ENCODE measurements at places on chromosomes 6 and 20.
A peak's percentile ranks its signal among the peaks of the same experiment; 100 is the strongest.

DNA sequence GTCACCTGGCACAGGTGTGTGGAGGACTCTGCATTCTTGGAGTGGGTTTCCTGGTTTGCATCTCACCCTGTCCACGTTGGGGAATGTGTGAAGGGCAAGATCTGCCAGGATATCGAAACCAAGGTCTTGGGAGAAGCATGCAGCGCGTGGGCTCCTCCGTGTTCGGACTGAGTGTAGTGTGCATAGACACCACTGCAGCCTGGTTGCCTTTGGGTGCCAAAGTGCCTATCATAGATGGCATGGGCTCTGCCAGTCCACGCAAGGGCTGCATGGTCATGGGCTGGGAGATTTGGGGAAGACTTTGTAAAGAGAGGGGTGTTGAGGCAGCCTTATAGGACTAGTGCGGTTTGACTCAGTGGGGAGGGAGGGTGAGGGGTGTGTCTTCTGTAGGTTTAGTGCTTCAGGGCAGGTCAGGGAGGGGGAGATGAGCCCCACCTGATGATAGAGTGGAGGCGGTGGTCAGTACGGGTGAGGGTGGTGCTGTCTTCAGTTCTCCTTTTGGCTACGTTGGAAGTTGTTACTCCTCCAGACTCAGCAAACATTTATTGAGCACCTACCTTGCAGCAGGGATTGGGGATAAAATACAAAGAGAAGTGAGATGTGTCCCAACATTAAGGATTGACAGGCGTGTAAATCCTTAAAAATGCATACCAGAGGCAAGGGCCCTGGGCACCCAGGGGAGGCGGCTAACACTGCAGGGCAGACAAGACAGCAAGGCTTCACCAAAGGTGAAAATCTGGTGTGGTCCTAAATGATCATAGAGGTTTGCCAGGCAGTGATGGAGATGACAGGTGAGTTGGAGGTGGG lies 28.3 kb downstream of the DUSP22 start:
- no peak for DNase-seq

DNA sequence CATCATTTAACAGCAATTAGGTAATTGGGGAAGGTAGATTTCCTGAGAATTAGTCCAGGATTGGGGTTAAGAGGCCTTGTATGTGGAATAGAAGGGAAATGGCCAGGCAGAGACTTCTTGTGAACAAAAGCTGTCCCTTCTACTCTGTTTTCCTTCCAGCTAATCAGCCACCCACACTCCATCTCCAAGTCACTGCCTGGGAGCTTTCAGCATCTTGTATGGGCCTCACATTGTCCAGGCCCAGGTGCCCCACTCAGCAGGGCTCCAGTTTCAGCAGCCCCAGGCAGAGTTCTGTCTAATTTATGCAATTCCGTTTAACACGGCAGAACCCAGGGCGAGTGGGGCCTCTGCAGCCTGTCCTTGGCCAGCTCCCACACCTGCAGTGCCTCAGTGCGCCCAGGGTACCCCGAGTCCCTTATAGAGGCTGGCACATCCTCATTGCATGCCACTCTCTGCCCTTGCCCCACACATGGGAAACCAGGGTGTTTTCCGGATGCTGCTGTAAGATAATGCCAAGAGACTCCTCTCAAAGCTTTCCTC lies 113.0 kb downstream of the EDN3 start:
- DNase-seq, result no peak

- DNase-seq, result no peak
Measured at GRCh38 chr6:34511214-34511914, 44.8 kb downstream of the SPDEF start.

DNA sequence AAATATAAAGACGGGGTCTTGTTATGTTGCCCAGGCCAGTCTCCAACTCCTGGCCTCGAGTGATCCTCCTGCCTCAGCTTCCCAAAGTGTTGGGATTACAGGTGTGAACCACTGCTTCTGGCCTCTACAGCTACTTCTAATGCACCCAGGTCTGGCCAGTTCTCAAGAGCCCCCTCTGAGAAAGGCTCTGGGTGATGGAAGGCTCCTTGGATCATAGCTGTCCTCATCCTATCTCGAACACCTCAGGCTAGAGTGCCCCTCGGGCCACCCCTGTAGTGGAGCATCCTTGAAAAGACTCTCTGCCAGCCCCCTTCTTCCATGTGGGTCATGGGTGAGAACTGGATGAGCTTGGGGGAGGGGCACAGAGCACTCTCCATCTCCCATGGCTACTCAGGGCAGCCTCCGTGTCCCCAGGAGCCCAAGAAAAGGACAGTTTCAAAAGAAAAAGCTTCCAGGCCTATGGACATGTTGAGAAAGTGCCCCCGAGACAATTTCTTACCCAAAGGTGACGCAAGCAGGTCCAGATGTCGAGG lies 714 bp upstream of the MYLK2 start:
- no peak for DNase-seq

- no peak for DNase-seq
Measured at GRCh38 chr20:50913690-50914375, 17.4 kb downstream of the ADNP start.

GRCh38 chr6:20302702-20303251 lies 90.5 kb upstream of the MBOAT1 start:
- no peak for DNase-seq

DNA sequence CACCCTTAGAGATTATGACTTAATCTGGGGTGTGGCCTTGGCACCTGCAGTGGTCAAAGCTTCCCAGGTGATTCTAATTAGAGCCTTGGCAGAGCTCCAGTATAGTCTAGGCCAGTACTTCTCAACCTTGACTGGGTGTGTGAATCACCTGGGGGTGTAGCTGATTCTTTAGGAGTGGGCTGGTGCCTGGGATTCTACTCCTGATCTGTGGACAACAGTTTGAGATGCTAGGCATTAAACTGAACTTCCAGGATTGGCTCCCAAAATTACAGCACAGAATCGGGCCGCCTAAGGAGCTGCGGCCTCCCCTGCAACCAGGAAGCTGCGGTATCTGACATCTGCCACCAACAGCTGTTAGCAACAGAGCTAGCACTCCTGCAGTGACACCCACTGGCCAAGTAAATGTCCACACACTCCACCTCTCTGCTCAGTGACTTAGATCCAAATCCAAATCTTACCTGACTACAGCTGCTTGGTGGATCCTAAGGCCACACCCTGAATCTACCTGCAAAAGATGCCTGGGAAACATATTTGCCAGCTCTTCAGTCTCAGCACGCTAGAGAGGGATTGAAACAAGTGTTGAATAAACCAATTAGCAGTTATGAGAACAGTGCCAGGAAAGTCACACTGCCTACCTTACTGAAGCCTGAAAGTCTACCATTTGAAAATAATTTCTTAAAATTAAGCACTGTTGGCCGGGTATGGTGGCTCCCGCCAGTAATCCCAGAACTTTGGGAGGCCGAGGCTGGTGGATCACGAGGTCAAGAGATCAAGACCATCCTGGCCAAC lies 126.7 kb downstream of the UNC5CL start:
- no peak for DNase-seq

DNA sequence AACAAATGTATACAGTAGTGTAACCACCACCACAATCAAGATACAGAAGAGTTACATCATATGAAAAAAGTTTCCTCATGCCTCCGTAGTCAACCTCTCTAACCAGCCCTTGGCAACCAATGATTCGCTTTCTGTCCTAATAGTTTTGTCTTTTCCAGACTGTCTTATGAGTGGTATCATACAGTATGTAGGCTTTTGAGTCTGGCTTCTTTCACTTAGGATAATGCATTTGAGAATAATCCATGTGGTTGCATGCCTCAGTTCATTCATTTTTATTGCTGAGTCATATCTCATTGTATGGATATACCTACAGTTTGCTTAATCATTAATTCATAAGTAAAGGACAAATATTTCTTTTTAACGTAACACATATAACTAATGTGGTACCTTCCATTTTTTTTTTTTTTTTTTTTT lies 86.4 kb upstream of the RIPOR2 start:
- no peak for DNase-seq

- DNase-seq, result no peak
Measured at GRCh38 chr6:4543596-4543995, 232.6 kb upstream of the CDYL start.

DNA sequence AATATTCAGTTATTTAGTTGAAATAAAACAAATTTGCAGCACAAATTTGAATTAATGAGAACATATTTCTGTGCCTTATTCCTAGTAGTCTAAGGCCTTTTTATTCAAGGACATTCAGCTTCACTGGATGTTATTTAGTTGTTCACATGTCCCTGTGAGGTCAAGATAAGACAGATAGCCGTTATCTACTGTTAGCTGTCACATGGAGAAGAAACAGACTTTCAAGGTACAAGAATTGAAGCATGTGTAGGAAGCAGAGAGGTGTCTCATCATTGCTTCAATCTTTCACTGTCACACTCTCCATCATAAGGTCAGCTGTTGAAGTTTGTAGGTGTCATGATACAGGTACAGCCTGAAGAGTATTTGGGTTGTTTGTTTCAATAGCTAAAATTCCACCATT lies 112.9 kb upstream of the JAG1 start:
- DNase-seq, result no peak

DNA sequence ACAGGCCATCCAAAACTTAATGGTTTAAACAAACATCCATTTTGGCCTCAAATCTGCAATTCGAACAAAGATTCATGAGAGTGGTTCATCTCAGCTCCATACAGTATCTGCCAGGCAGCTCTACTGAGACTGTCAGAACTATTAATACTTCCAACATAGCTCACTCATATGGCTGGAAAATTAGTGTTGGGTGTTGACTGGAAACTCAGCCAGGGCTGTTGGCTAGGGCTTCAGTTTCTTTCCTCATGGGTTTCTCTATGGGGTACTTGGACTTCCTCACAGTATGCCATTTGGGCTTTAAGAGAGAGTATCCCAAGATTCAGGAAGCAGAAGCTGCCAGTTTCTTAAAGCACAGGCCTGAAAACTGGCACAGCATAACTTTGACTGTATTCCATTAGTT lies 240.3 kb downstream of the TPBG start:
- DNase-seq, result no peak

- no peak for DNase-seq
Measured at GRCh38 chr6:6007366-6008088, 802 bp upstream of the NRN1 start.

GRCh38 chr6:116542426-116542825 lies 3.1 kb downstream of the TRAPPC3L start:
- no peak for DNase-seq

- DNase-seq, result no peak
Measured at GRCh38 chr6:8336406-8337057, 98.8 kb downstream of the SLC35B3 start.

GRCh38 chr6:157865249-157865648 lies 42.2 kb downstream of the SNX9 start:
- DNase-seq, result no peak

DNA sequence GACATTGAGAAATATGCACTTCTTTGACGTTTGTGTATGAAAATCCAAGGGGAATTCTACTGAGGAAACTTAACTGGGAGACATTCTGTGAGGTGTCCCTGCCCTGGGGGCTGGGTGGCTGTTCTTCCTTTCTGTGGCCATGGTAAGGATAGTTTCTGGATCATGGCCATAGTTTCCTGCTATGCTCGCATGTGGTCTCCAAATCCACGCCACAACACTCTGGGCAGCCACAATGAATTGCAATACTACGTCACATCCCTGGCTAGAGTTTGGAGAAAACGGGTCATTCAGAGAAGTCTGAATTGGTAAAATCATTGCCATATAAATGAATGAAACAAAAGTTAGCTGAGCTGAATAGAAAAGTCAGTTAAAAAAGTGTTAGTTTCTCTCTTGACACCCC lies 230.6 kb downstream of the UTRN start:
- DNase-seq, result no peak

GRCh38 chr20:17710379-17711266 lies 10.9 kb downstream of the BANF2 start:
- DNase-seq, result no peak

DNA sequence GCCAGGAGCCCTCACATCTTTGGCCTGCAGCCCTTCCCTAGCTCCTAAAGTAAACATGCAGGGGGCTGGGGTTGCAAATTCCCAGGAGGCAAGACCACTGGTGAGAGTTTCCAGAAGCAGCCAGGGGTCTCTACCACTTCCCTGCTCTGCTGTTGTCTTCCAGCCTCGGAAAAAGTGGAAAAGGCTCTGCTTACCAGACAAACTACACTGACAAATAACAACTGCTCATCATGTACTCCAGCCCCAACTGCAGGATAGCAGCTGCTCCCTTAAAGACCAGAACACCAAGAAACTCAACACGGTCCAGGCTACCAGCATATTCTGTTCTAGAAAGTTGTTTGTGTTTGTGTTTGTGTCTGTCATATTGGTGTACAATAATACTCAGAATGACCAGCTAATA lies 187.5 kb upstream of the MARCKS start:
- no peak for DNase-seq

- peak; percentile 39 for DNase-seq
Measured at GRCh38 chr6:33298773-33299236, at the start of gene RGL2. TSS of gene RGL2 (minus strand) at chr6:33298942. CDS start at chr6:33298610, 332 bp downstream.

Measured in activated CD8-positive, alpha-beta memory T cell treated with anti-CD3 and anti-CD28 coated beads for 4 hours (primary cell).